ENCODE measurements at places on chromosomes 7 and 10.

DNA sequence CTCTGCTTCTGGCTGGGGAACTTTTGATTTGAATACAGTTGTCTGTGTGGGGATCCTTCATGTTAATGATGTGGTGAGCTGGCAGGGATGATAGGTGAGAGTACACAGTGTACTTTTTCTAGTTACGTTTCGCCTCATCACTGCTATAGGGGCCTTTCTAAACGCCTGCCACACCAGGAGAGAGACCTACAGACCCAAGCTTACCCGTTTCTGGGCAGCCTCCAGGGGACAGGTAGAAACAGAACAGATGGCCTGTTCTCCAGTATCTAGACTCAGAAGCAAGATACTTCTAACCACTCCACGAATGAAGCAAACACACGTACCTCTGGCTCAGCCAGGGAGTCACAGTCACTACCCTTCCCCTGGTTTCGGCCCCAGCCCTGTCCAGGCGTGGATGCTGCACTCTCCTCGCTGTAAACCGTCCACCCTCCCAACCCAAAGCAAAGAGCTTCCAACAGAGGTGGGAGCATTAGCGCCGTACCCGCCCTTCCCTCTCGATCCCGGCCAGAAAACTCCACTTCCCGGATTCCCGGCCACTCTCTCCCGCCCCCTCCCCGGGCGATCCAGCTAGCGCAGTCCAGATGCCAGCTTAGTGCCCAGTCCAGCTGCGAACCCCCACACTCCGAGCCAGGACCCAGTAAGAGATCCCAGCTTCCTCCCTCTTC lies 1.2 kb downstream of the CCDC6 start:
- DNase-seq: peak; percentile 38

DNA sequence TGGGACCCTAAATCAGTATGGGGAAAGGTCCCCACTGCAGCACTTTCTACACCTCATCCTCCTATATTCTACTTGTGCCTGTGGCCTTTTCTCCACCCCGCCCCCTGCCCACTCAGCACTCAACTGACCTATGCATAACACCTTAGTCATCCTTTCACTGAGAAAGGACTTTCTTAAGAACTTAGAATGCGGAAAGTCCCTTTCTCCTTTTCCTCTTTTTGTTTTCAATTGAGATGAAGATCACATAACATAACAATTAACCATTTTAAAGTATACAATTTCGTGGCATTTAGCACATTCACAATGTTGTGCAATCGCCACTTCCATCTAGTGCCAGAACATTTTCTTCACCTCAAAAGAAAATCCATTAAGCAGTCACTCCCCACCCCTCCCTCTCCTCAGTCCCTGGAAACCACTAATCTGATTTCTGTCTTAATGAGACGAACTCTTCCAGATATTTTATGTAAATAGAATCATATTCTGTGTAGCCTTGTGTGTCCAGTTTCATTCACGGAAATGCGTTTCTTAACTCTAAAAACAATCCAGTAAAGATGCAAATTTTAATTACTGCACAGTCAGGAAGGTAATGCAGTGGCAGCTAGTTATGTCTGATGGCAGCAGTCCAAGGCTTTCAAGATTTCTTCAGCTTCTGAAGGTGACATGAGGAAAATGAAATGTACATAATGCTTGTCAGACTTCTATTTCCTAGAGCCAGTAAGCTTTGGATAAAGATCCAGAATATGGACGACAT lies 41.7 kb downstream of the FAS start:
- peak; percentile 90 for DNase-seq

GRCh38 chr10:133359554-133359971 lies 1.7 kb upstream of the FUOM start:
- DNase-seq: no peak

DNA sequence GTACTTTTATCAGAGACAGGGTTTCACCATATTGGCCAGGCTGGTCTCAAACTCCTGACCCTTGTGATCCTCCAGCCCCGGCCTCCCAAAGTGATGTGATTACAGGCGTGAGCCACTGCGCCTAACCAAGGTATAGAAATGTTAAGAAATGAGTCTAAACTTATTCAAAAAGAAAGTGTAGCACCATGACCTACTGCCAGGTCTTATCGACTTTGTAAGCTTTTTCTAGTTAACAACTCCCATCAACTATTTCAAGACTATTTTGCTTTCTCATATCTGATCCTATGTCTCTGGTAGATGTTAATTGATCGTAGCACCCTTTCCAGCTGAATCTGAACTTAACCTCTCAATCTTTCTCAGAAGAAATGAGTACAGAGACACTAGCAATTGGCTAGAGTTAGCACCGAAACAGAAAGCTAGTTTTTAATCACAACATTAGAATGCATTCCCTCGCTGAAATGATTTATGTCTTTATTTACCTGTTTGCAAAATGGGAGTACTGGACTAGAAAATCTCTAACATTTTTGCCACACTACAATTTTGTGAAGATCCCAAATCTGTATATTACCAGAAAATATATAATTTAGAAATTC lies 114.0 kb upstream of the HGF start:
- DNase-seq: no peak

DNA sequence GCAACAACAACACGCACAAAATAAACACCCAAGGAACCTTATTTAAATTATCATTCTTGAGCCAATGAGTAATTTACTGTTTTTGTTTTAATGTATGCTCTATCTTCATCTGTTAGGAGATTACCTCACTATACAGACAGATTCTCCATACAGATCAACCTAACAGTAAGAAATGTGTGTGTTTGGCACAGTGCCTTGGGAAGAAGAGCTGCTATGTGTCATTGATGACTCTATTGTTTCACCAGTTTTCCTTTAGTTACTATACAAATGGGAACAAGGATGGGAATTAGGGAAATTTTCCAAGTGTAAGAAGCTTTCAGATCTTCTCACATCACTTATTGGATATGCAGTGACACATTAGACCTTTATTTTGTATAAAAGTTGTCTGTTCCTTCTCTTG lies 640.3 kb downstream of the NRG3 start:
- no peak for DNase-seq

DNA sequence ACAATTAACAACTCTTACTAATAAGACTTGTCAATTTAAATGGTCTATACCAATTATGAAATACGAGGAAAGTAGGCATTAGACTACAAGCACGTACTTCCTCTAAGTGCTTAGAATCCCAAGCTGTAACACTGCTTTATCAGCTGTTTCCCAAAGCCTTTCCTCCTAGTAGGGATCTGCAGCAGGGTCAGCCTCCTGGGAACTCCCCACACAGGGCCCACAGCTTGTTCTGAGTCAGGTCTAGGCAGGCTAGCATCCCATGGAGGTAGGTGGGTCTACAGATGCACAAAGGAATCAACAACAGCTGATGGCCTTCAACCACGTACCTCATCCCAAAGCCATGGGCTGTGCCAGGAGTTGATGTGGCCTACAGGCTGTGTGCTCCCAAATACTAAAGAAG lies 14.7 kb downstream of the MMS19 start:
- DNase-seq: no peak

GRCh38 chr7:74290553-74290950 lies 1.3 kb downstream of the CLIP2 start:
- DNase-seq: no peak

- no peak for DNase-seq
Measured at GRCh38 chr7:86970986-86971385, 88.5 kb downstream of the ELAPOR2 start.

GRCh38 chr7:7662527-7662926 lies 22.0 kb downstream of the UMAD1 start:
- no peak for DNase-seq

- no peak for DNase-seq
Measured at GRCh38 chr7:118758582-118758981, 534.1 kb downstream of the ANKRD7 start.

GRCh38 chr10:24202181-24202570 lies 6.8 kb upstream of the KIAA1217 start:
- no peak for DNase-seq

- no peak for DNase-seq
Measured at GRCh38 chr10:125169915-125170314, 9.6 kb upstream of the CTBP2 start.

DNA sequence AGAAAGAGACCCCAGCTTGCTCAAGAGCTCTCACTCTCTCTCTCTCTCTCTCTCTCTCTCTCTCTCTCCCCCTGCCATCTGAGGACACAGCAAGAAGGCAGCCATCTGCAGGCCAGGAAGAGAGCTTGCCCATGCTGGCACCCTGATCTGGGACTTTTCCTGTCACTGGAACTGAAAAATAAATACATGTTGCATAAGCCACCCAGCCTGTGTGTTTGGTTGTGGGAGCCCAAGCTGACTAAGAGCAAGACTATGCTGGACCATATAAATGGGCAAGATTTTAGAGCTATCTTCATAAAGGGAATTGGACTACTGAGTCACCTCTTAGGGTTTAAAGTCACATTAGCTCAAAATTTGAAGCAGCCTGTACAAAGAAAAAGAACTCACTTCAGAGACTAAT lies 98.6 kb downstream of the SLC16A9 start:
- DNase-seq: no peak

DNA sequence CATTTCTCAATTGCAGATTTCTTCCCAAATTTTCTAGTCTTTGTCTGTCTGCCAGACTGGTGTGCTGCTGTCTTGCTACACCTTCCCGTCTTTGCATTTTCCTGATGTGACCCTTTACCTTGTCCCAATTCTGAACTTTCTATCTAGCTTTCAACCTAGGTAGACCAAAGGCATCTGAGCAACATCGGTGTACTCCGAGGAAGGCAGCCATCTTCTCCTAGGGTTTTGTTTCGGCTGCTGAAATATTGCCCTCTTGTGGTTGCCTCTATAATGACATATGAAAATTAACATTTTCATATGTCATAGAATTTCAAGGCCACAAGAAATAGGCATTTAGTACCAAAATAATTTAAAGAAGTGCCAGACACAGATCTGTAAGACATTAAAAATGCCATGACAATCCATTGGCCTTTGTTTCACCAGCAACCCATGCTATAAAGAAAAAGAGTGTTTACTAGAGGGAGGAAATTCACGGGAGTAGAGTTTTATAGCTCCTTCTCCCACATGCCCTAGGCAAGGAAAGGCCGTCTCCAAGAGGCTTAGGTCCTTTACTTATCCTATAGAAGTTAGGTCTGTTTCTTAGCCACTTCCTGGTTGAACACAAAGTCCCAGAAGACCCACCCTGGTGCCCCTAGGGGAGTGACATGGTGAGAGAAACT lies 23.4 kb downstream of the OR9A2 start:
- DNase-seq: peak; percentile 38

DNA sequence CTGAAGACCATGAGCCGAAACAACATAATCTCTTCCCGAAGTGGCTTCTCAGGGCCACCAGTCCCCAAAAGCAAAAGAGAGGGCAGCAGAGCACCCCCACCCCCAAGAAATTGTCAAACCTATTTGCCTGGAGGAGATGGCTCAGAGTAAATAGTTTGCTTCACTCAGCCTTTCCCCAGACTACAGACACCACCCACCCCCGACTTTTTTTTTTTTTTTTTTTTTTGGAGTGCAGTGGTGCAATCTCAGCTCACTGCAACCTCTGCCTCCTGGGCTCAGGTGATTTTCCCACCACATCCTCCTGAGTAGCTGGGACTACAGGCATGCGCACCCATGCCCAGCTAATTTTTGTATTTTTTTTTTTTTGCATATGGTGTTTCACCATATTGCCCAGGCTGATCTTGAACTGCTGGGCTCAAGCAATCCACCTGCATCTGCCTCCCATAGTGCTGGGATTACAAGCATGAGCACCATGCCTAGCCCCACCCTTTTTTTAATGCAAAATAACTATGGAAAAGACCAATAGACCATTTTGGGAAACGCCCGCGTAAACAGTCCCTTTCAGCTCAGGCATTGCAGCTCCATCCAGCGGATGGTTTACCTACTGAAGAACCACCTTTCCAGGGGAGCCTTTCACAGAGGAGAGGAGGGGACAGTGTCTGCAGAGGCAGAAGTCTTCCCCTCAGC lies 9.7 kb downstream of the ZMIZ1 start:
- DNase-seq: peak; percentile 37

DNA sequence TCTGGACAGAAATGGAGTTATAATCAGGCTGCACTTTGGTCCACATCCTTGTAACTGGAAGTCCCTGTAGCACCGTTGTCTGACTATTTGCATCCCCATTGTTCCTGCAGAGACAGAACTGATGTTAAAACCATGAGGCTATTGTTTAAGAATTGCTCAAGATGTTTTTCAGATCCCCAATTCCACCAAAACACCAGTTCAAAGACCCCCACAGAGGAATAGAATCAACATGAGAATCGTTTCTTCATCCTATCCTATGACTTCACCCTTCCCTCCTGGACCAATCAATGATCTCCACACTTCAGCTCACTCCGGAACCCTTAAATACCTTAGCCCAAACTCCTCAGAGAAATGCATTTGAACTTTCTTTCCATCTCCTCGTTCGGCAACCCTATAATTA lies 57.1 kb upstream of the GRID1 start:
- no peak for DNase-seq

- DNase-seq: no peak
Measured at GRCh38 chr7:155746188-155746587, 66.1 kb downstream of the SHH start.

GRCh38 chr7:78055599-78055998 lies 257.0 kb downstream of the PHTF2 start:
- no peak for DNase-seq

GRCh38 chr7:28070297-28071055 lies 110.1 kb downstream of the JAZF1 start:
- no peak for DNase-seq

- no peak for DNase-seq
Measured at GRCh38 chr7:150406312-150406566, 27.1 kb downstream of the ZNF775 start.

DNA sequence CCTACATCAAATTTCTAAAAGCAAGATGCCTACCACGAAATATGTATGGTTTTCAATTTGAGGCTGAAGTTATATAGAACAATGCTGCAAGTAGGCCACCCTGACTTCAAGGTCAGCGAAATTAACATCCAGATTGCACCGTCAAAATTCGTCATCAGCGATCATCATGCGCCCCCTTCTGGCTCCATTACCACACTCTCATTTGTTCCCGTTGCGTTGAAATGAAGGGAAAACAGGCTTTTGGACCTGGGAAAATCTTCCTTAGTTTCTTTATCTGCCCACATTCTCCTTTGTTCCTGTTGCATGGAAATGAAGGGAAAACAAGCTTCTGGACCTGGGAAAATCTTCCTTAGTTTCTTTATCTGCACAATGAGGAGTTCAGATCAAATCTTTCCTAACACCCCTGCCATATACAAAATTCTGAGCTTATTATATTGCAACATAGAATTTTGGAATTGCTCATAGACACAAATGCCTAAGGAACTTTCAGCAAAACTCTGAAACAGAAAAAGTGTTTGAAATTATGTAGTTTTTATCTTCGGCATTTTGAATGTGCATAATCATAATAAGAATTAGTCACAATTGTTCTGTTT lies 98.2 kb upstream of the PRKCQ start:
- peak; percentile 35 for DNase-seq
